Activated T-cell treated with anti-CD3 and anti-CD28 coated beads for 48 hours (primary cell): ENCODE measurements at places on chromosomes 3 and 15.

DNA sequence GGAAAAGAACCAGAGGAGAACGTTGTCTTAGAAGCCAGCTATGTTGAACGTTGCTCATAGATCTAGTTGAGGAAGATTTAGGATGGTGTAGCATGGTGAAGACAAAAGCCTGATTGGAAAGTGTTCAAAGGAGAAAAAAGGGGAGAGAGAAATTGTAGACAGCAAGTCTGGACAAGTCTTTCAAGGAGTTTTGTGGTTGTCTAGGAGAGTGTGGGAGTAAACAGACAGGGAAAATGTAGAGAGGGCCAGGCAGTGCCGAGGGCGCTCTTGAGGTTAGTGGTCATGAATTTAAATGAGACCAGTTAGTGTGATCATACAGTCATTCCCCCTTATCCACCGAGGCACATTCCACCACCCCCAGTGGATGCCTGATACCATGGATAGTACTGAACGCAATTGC, 167.5 kb upstream of the IL12A start:
- DNase-seq = no peak

- DNase-seq = no peak
Observed at GRCh38 chr15:34993412-34993811, 5.3 kb upstream of the ZNF770 start.

- no peak for DNase-seq
Observed at GRCh38 chr3:136576279-136577009, 175.7 kb downstream of the STAG1 start.

DNA sequence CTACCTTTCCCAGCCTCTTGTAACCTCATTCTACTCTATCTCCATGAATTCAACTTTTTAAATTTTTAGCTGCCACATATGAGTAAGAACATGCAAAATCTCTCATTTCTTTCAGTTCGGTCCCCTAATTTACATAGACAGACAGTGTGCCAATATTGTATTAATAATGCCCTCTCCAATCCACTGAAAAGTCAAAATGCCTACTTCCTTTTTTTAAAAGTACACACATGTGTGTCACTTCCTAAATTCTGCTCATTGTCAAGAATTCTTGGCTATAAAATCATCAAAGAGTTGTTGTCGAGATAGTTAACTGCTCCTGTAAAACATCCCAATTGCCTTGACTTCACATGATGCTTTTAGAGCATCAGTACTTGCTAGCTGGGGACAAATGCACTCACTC, 84.2 kb upstream of the IL12A start:
- no peak for DNase-seq

DNA sequence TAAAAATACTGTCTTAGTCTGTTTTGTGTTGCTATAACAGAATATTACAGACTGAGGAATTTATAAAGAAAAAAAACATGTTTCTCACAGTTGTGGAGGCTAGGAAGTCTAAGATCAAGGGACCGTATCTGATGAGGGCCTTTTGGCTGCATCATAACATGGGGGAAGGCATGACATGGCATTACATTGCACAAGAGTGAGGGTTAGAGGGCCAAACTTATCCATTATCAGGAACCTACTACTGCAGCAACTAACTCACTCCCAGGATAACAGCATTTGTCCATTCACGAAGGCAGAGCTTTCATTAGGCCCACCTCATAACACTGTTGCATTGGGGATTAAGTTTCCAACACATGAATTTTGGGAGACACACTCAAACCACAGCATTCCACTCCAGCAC, 30.3 kb downstream of the SYN2 start:
- DNase-seq = no peak

DNA sequence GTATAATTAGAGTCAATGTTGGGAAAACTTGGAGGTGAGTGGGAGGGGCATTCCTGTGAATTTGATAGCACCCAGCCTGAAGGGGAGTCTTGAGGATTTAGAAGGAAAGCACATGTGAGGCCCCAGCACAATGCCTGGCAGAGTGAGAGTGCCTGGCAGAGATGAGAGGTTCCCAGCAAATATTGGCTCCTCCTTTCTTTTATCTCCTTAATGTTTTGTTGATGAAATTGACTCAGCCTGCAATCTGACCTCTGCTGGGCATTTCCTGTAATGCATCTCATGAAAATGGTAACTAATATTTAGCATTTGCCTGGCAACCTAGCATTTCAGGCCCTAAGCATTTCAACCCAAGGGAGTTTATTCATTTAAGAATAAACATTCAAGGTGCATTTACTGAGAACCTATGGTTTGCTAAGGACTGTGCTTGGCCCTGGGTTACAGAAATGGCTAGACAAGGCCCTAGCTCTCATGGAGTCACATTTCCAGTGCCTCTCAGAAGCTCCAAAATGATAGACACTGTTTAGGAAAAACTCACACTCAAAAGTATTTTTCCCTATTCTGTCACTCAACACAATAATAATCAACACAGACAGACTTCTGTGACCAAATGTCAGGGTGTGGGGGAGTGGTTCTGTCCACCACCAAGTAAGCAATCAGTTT, 19.0 kb downstream of the PDHB start:
- peak; percentile 7 for DNase-seq
